NCI-H774 (cell line): ENCODE measurements at places on chromosomes 5 and 9.

DNA sequence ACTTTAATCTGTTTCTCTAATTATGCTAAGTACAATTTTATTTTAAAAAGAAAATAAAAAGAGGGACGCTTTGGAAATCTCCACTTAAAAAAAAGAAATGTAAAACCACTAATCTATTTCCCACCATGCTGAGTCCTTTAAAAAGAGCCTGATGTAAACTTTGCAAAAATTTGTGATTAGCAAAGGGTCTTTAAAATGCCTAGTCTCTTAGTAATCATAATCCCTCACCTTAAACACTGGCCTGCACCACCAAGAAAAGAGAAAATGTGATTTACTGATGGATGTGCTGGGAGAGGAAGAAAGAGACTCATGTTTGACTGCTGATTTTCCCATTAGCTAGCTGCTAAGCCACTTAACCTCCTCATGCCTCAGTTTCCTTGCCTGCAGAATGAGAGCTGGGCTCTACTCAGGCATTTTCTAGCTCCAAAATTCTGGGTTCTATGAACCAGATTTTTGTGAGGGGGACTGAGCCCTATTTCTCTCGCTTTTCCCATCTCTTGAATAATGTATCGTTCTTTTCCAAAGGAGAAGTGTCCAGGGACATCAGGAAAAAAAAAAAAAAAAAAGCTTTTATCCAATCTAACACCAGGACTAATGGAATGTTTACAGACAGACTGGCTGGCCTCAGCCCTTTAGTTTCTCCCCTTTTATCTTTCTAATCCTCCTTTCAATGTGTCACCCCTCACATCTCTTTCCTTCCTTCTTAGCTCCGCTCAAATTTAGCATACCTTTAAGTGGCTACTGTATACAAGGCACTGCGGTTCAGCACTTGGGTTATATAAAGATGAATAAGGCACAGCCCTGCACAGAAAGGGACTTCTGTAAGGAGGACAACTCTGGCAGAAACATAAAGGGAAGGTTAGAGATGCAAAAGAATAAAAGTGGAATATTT is 312.4 kb downstream of the ARL15 start:
- no peak for DNase-seq

DNA sequence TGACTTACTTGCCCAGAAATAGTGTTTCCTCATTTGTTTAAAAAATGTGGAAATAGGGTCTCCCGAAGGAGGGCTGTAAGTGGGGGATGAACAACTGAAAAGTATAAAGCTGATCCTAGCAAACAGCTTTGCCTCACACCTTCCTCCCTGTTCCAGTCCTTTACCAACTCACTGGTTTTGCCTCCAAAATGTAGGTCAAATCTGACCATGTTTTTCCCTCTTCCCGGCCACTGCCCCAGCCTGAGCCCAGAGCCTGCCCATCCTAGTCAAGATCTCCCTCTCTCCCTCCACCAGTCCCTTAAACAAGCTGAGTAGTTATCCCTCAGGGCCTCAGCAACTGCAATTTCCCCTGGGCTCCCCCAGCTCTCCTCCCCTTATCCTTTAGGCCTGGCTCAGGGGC is 82.4 kb upstream of the FBXW11 start:
- DNase-seq, result no peak

GRCh38 chr5:128446-128845 is 36.5 kb downstream of the PLEKHG4B start:
- no peak for DNase-seq

DNA sequence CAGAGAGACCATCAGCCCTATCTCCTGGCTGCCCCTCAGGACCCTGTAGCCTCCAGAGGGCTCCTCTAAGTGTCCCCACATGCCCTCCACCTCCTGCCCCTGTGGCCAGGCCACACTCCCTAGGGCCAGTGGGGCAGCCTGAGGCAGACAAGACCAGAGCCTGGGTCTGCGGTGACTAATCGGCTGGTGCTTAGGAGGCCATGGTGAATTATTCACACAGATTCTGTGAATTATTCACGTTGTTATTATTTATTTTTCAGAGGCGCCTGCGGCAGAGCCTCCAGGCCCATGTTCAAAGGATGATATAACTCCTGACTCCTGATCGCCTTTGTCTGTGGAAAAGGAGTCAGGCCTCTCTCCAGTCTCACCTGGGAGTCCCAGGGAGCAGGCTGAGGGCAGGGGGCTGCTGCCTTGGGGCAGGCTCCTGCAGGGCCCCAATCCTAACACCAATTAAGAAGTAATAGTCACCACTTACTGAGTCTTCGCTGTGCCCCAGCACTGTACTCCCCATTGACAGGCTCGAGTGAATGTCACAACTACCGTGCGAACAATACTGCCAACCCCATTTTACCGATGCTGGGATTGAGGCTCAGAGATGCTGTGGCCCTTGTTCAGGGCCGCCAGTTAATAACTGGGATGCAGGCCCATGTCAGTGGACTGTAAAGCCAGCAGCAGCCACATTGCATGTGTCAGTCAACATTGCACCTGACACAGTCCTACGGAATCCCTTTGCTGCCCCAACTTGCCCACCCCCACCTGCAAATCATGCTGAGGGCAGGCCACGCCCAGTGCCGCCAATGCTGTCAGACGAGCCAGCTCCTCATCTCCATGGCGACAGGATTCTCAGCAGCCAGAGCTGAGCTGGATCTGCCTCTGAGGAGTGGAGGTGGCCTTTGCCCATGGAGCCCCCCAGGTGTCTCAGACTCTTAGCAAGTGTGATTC is 94.9 kb downstream of the PCDH1 start:
- no peak for DNase-seq

DNA sequence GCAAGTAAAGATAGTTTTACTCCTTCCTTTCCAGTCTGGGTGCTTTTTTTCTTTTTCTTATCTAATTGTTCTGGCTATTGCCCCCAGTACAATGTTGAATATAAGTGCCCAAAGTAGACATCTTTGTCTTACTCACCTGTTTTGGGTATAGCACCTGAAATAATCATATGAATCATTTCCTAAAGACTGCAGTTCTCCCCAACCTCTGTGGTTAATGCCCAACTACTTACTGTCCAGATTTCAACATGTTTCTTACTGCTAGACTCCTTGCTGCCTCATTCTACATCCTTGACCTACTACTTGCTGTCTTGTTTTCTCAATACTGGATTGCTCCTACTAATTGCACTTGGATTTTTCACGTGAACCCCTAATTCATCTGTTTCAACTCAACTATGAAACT is 8.8 kb upstream of the HSDL2 start:
- no peak for DNase-seq

GRCh38 chr9:91589101-91589553 is 165.5 kb upstream of the NFIL3 start:
- no peak for DNase-seq

DNA sequence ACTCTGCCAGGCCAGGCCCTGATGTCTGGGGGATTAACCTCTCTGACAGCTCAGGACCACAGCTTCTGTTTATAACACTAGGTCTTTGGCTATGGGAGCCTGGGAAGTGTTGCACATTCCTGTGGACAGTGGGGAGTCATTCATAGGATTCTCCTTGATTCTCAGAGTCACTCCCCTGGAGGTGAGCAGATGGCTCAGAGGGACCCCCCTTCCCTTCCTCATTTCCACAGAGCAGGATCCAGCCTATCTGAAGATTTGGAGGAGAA is 60.2 kb downstream of the NRG2 start:
- no peak for DNase-seq

DNA sequence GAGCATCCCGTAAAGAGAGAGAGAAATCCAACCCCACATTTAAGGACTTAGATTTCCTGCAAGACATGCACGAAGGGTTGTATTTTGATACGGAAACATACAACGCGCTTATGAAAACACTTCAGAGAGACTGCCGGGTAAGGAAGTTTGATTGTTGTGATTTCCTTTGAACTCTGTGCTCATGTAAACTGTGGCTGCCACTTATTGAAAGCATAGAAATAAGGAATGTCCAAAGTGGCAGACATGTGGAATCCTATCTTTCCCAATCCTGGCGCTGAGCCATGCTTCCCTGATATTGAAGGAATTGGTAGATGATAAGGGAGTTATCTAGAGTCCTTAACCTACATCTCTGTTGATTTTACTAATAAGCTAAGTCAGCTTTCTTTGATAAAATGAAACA is 119.4 kb downstream of the PRKACG start:
- no peak for DNase-seq

- no peak for DNase-seq
Measured at GRCh38 chr5:82158755-82159413, 119.3 kb downstream of the RPS23 start.

- DNase-seq, result no peak
Measured at GRCh38 chr5:157993986-157994691, 135.2 kb upstream of the CLINT1 start.

- no peak for DNase-seq
Measured at GRCh38 chr5:1164696-1165630, 36.4 kb upstream of the SLC6A19 start.
